Fibroblast of the conjunctiva (primary cell): ENCODE measurements at places on chromosomes 12 and 14.

DNA sequence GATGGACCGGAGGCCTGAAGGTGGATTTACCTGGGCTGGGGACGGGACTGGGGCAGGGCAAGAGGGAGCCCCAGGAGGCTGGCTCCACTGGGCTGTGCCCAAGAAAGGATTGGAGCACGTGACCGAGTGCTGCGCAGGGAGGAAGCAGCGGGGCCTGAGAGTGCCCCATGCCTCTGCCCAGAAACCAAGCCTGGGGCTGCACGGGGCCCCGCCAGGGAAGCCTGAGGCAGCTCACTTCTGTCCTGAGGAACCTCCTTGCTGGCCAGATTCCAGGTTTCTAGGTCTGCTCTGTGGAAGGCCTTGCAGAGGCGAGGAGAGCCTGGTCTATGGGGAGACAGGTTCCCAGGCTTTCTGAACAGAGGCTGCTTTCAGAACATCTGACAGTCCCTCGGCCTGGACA, 10.4 kb downstream of the NGB start:
- no peak for DNase-seq

DNA sequence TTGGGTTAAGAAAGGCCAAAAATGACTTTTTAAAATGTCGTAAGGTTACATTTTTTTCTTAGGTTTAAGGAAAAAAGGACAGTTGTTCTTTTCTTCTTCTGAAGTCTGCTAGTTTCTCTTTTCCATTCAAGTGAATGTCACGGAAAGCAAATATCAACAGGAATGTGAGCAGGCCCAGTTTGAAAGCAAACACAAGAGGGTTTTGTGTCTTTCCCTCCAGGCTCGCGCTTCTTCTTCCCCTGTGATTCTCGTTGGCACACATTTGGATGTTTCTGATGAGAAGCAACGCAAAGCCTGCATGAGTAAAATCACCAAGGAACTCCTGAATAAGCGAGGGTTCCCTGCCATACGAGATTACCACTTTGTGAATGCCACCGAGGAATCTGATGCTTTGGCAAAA, 85.4 kb downstream of the LRRK2 start:
- no peak for DNase-seq

GRCh38 chr14:85583380-85583779, 53.4 kb downstream of the FLRT2 start:
- no peak for DNase-seq

DNA sequence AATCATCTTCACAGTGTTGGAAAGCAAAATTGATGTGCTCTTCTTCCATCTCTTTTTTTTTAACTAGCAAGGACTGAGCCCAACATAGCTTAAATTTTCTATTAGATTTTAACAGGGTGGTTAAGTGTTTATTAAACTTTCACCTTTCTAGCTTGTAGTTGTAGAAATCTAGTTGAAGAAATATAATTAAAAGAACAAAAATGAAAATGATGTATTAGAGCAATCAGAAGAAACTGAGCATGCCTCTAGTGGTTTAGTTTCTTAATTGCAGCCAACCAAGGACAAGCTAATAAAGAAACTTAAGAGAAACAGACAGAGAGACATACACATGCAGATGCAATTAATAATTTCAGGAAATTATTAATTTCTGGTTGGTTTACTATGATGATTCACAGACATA, 673.0 kb upstream of the LMO3 start:
- DNase-seq: no peak

- DNase-seq: no peak
These were observed 198.8 kb upstream of the TMEM132C start for GRCh38 chr12:128068211-128068610.

GRCh38 chr14:101758913-101759593, 2.5 kb upstream of the PPP2R5C start:
- no peak for DNase-seq

- no peak for DNase-seq
These were observed 82.3 kb downstream of the CHGA start for GRCh38 chr14:93005135-93005813.

DNA sequence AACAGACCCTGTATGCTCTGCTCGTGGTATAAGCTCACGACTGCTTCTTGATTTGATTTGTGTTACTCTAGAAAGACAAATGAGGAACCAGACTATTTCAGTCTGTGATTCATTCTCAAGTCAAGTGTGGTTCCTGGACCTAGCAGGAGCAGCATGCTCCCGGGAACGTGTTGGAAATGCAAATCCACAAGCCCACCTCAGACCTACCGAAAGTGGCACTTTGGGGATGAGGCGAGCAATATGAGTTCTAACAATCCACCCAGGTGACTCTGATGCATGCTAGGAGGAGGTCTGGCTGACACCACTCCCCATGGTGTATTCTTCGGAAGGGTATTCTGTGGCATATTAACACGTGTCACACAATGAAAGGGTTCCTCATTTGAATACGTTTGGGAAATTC, 59.5 kb upstream of the TMX1 start:
- no peak for DNase-seq
